Caco-2 (cell line): ENCODE measurements at places on chromosomes 1 and 21.

GRCh38 chr1:162212713-162213112 lies 143.2 kb downstream of the NOS1AP start:
- no peak for DNase-seq

GRCh38 chr1:160901768-160902167 lies 16.8 kb upstream of the ITLN1 start:
- no peak for DNase-seq

DNA sequence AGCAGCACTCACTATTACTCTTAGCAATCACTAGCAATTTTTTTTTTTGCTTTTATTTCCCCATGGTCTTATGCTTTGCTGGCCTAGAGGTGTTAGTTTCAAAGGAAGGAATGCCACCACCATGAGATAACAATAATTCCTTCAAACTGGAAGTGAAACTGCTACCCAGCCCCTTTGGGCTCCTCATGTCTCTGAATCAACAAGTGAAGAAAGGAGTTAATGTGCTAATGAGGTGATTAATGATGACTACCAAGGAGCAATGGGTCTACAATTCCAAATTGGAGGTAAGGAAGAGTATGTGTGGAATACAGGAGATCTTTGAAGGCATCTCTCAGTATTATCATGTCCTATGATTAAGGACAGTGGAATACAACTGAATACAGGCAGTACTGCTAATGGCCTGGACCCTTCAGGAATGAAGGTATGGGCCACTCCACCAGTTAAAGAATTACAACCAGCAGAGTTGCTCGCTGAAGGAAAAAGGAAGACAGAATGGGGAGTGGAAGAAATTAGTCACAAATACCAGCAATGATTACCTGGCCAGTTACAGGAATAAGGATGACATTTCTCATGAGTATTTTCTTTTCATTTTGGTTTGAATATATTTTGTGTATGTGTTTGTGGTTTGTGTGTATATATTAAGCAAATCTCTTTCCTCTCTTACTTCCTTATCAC lies 652.9 kb downstream of the ADGRL2 start:
- DNase-seq: no peak

DNA sequence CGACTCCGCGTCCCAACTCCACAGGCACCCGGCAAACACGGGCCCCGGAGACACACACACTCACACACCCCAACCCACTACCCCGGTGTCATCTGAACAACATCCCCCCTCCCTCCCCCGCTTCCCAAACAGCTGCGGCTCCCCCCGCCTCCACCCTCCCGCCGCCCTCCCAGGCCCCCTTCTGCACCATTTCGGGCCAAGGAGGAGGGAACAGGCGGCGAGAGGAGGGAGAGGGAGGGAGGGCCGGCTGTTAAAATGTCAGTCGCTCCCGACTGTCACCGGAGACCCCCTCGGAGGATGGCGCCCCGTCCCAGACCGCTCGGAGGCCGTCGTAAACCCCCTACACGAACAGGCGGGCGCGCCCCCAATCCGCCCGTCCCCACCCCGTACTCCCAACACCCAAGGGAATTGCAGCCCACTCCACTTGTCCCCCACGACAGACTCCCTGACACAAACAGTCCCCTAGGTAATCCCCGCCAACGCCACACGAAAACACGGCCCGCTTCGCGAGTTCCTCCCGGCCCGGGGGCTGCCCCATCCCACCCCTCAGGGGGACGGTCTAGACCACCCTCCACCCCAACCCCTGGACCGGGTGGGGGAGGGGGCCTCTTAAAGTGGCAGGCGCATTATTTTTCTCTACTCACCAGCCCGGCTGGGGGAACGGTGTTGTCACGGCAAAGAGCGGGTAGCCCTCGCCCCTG lies 583 bp downstream of the MEF2D start:
- no peak for DNase-seq

- no peak for DNase-seq
Measured at GRCh38 chr1:43962324-43962723, 7.5 kb upstream of the DPH2 start.

DNA sequence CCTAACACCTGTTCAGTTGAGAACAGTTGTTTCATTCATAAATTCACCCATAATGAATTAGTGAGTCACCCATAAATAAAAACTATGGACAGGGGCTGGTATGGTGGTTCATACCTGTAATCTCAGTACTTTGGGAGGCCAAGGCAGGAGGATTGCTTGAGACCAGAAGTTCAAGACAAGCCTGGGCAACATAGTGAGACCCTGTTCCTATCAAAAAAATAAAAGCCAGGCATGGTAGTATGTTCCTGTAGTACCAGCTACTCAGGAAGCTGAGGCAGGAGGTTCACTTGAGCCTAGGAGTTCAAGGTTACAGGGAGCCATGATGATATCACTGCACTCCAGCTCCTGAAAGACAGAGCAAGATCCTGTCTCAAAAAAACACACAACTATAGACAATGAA lies 79.0 kb downstream of the GTF2B start:
- DNase-seq: no peak

GRCh38 chr21:33931799-33932390 lies 16.3 kb upstream of the ATP5PO start:
- no peak for DNase-seq

- no peak for DNase-seq
Measured at GRCh38 chr1:224331824-224332223, 1.9 kb upstream of the NVL start.

DNA sequence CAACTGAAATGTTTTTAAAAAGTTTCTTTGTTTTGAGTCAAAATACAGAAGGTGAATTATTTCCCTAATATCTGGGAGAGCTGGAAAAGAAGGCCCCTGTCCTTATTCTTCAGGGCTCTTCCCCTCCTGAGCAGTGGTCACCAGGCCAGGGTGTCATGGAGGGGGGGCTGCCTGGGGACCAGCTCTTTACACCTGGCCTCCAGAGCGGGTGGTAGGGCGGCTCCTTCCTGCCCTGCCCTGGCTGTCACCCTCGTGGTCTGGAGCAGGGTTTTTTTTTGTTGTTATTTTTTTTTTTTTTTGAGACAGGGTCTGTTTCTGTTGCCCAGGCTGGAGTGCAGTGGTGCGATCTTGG lies 6.6 kb downstream of the SKI start:
- no peak for DNase-seq
